ENCODE measurements at places on chromosomes 7 and 10.

DNA sequence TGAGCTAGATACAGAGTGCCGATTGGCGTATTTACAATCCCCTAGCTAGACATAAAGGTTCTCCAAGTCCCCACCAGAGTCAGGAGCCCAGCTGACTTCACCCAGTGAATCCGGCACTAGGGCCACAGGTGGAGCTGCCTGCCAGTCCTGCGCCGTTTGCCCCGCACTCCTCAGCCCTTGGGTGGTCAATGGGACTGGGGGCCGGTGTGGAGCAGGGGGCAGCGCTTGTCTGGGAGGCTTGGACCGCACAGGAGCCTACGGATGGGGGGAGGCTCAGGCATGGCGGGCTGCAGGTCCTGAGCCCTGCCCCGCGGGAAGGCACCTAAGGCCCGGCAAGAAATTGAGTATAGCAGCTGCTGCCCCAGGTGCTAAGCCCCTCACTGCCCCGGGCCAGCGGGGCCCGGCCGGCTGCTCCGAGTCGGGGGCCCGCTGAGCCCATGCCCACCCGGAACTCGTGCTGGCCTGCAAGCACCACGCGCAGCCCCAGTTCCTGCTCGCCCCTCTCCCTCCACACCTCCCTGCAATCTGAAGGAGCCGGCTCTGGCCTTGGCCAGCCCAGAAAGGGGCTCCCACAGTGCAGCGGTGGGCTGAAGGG is 1113.8 kb upstream of the LRRTM3 start:
- H3K27me3 ChIP-seq: no peaks in the 10 kb centered on the region
- H3K36me3 ChIP-seq: no peaks in the 10 kb centered on the region
- H3K4me1 ChIP-seq: no peaks in the 10 kb centered on the region
- no peak overlapping the region for H3K27ac ChIP-seq

DNA sequence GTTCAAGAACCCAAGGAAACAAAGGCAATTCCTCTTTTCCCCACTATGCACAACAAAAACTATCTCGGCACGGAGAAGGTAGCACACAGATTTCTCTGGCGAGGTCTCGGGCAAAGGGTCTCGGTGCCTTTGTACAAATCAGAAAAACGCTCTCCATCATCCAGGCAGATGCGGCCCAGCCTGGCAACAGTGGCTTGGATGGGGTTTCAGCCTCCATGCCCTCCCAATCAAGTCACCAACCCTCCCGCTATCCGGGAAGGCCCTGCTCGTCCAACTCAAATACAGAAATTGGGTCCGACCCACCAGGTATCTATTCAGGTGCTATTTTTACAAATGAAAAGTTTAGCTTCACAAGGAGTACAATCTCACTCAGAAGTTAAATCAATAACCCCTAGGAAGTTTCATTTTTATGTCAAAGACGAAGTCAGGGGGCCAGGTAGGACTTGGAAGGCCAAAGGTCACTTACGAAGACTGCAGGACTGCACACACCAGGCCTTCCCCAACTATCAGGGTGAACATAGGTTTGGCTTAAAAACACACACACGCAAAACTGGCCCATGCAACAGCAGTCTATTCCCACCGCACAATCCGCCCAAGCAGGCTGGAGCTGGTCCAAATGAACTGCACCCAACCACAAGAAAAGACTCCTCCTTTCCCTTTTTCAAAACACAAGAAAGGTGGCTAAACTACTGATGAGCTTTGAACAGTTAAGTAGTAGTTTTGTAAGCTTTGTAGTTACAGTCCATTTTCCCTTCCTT is 43.0 kb downstream of the GNA12 start:
- H3K27me3 ChIP-seq: no peaks in the 10 kb centered on the region
- H3K27ac ChIP-seq: no peak overlapping the region
- peak; percentile 20 for DNase-seq

DNA sequence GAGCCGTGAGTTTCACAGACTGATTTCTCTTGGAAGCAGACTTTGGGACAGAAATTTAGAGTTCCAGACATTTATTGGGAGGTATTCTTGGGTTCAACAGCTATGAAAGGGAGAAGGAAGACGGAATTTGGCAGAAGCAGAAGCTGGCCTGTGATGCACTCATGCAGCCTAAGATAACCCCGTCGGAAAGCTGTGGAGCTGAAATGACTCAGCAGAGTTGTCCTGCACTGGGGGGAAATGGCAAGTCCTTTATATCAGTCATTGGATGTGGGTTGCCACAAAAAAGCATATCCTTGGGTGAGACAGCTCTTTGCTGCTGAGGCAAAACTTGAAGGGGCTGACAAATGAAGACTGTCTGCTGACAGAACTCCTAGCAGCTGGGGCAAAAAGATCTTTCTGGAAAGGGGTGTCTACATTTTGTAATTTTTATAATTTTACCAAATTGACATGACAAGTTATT is 11.5 kb upstream of the MICU1 start:
- peaks cover 4% of the 10 kb centered on the region for H3K4me1 ChIP-seq
- H3K36me3 ChIP-seq: no peaks in the 10 kb centered on the region
- no peak overlapping the region for H3K27ac ChIP-seq
- H3K4me3 ChIP-seq: no peak overlapping the region
- DNase-seq: peak; percentile 57

- H3K36me3 ChIP-seq: no peaks in the 10 kb centered on the region
- no peak overlapping the region for H3K4me3 ChIP-seq
- peaks cover 11% of the 10 kb centered on the region for H3K4me1 ChIP-seq
- DNase-seq: no peak
Measured at GRCh38 chr7:157658851-157659412, 322.1 kb downstream of the DNAJB6 start.

GRCh38 chr7:69445541-69445940 is 152.7 kb upstream of the AUTS2 start:
- no peak overlapping the region for H3K27ac ChIP-seq
- no peaks in the 10 kb centered on the region for H3K4me1 ChIP-seq
- H3K27me3 ChIP-seq: no peaks in the 10 kb centered on the region
- no peak for DNase-seq

- H3K27ac ChIP-seq: peak overlapping the region; percentile 55
- H3K27me3 ChIP-seq: no peaks in the 10 kb centered on the region
- DNase-seq: peak; percentile 65
Measured at GRCh38 chr10:33211106-33211878, 123.2 kb downstream of the NRP1 start.

- no peak for DNase-seq
- H3K27ac ChIP-seq: no peak overlapping the region
- no peak overlapping the region for H3K4me3 ChIP-seq
- H3K27me3 ChIP-seq: no peaks in the 10 kb centered on the region
- H3K36me3 ChIP-seq: peaks cover 1% of the 10 kb centered on the region
- H3K4me1 ChIP-seq: peaks cover 41% of the 10 kb centered on the region
Measured at GRCh38 chr7:5831196-5831595, 49.4 kb upstream of the OCM start.
